ENCODE measurements at places on chromosomes 2 and 18.
A peak's percentile ranks its signal among the peaks of the same experiment; 100 is the strongest.

- no peak for DNase-seq
Measured at GRCh38 chr2:63866009-63866709, 24.5 kb downstream of the UGP2 start.

GRCh38 chr2:30487603-30488002 is 40.6 kb downstream of the LCLAT1 start:
- peak; percentile 11 for DNase-seq

DNA sequence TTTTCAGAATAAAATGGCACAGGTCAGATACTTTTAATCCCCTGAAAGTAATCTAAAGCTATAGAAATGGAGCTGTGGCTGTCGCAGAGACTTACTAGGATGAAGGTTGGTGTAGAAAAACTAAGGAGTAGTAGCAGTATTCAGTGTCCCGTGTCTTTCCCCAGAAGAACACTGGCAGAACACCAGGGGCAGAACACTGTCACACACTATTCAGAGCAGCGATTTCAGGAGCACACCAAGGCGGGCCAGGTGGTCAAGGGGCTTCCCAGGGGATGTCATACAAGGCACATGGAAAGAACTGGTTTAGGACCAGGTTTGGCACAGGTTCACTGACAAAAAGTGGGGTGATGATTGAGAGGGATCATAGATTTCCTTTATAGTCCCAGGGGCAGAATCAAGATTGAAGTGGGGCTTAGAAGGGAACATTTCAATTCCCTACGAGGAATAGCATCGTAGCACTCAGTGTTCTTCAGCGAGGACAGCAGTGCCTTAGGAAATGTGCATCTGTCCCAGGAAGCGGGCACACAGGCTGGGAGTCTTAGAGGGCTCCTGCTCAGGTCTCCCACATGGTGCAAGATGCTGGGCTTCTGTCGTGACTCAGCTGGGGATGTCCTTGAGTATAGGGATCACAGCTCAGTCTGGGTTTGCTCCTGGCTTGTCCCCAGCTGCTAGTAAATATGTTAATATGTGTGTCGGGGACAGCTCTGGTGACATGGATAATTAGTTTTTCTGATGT is 22.6 kb downstream of the BCL2L11 start:
- DNase-seq: no peak

- peak; percentile 15 for DNase-seq
Measured at GRCh38 chr18:60027397-60027796, 127.6 kb downstream of the PMAIP1 start.

GRCh38 chr2:23594460-23594825 is 209.5 kb downstream of the KLHL29 start:
- no peak for DNase-seq

GRCh38 chr2:200364620-200365019 is 58.1 kb downstream of the SPATS2L start:
- DNase-seq: peak; percentile 28

DNA sequence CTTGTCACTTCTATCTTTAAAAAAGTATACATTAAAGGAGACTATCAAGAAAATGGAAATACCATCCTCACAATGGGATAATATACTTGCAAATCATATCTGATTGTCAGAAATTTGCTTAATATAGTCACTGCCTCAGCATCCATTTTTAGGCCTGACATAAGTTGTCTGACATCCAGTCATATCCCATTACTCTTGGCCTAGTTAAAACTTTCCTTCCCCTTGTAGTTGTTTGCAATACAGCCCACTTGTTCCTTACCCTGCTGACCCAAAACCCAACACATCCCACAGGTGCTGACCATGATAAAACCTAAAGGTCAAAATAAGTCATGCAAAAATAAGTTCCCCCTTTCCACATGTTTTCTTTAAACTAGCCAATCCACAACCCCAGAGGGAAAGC is 3.6 kb upstream of the ARHGEF33 start:
- DNase-seq: no peak

- DNase-seq: peak; percentile 38
Measured at GRCh38 chr2:150981826-150982225, 279.8 kb downstream of the RBM43 start.

DNA sequence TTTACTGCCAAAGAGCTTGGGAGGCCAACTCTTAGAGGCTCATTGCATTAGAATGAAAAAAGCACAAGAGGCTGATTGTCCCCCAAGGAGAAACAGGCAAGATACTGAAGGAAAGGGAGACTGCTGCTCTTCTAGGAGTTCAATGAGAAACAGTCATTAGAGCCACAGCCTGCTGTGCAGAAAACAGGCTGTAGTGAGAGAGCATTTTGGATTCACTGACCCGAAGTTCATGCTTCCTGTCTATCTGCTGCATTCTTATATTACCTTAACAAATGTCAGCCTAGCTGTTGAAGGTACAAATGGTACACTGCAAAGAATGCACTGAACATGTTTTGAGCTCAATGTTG is 423.3 kb downstream of the SETBP1 start:
- DNase-seq: no peak

- DNase-seq: no peak
Measured at GRCh38 chr18:56097621-56098020, 509.6 kb upstream of the TCF4 start.

GRCh38 chr2:32246911-32247310 is 17.8 kb downstream of the NLRC4 start:
- DNase-seq: peak; percentile 4

GRCh38 chr2:44060990-44061389 is 65.2 kb upstream of the LRPPRC start:
- no peak for DNase-seq

DNA sequence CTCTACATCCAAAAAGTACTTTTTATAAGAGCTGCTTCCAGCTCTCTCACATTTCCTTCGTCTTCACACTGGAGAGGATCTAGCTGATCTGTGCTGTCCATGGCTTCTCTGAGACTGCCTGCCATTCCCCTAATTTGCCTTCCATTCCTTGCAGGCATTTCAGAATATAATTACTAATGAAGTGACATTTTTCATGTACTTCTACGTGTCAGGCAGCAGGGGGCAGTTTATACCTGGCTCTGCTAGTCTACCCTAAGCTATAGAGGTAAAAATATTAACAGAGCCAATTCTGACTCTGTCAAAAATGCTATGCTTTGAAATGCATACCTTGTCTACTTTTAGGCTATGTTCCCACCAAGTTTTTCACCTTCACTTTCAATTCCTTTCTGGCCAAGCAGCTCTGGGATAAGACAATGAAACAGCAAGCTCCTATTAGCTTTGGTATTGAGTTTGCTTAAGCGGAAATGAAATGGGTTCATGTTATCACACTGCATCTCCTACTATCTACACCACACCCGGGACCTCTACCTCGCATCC is 81.9 kb downstream of the MEP1B start:
- DNase-seq: peak; percentile 66

DNA sequence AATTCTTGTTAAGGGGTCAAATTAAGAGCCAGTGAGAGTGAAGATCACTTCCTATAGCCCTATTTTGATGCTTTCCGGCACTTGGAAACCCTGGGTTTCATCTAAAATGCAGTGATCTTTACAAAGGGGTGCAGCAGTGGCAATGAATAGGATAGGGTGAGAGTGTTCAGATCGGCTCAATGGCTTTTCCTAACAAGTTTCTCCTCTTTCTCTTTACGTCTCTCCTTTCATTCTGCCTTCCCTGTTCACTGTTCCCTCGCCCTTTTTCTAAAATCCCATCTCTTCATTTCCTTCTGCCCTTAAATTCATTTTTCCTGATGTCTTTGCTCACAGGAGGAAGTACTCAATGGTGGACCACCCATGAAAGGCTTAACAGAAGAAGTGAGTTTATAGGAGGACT is 86.0 kb downstream of the CTIF start:
- DNase-seq: no peak

GRCh38 chr2:98233941-98234340 is 112.3 kb upstream of the CNGA3 start:
- no peak for DNase-seq

DNA sequence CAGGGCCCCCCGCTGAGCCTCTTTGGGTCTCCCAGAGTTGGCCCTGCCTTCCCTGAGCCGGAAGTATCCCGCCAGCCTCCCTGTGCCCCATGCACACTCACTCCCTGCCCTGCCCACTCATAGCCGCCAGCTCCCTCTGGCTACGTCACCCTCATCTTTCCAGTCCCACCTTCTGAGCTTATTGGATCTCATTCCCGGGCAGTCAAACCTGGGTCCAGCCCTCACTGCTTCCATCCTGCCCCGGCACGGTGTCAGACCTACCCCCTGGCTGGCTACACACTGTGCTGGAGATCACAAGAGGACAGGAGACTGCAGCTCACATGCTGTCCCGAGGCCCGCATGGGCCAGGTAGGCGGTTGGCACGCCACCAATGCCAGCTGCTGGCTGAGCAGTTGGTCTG is 147.2 kb downstream of the ASB1 start:
- DNase-seq: no peak

DNA sequence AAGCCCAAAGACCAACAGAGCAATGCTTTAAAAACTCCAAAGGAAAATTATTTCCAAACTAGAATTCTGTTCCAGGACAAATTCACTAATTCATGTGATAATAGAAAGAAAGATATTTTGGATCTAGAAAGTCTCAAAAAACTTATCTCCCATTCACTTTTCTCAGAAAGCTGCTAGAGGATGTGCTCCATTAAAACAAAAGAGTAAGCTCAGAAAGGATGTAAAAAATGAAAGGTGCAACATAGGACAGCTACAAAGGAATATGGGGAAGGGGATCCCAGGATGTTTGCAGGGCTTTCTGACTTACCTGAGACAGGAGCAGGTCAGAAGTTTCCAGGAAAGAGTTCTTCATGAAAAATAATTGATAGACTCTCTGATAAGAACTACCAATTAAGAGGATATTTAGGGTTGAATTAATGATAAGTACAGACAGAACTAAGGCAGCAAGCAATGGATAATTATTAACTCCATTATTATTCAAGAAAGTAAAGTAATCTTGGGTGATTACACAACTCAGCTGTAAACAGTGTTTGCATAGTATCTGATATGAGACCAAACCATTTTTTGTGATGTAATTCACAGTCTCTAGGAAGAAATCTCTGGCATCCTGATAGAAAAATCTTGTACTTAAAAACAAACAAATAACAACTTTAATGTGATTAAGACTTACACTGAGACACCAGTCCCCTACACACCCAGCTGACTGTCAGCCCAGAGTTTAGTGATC is 20.9 kb downstream of the LYG1 start:
- no peak for DNase-seq

- DNase-seq: peak; percentile 4
Measured at GRCh38 chr18:79720359-79720733, 40.7 kb downstream of the CTDP1 start.

DNA sequence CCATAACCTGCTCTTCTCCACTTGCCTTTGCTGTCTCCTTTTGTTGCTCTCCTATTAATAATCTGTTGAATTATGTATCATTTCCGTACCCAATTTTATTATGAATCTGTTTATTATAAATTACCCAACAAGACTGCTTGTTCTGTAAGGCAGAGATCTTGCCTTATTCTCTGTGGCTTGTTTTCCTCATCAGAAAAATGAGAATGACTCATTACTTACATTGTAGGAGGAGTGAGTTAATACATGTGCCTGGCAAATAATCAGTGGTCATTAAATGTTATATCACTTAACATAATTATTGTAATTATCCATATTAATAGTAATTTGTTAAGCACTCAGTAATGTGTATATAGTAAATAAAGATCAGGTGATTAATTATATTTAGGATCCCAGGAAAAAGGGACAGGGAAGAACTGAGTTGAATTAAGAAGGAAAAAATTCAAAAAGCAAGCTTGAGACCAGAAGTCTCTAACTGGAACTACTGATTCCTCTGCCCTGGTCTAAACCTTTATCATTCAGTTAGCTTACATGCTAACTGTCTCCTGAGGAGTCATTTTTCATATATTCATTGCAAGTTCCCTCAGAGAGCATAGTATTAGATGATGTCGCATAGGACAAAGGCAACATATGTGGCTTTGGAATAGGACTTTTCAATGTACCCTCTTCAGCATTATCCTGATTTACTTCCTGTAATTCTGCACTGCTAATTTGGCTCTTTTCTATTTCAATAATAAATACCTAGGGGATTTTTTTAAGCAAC is 335.7 kb downstream of the GALNT13 start:
- no peak for DNase-seq

DNA sequence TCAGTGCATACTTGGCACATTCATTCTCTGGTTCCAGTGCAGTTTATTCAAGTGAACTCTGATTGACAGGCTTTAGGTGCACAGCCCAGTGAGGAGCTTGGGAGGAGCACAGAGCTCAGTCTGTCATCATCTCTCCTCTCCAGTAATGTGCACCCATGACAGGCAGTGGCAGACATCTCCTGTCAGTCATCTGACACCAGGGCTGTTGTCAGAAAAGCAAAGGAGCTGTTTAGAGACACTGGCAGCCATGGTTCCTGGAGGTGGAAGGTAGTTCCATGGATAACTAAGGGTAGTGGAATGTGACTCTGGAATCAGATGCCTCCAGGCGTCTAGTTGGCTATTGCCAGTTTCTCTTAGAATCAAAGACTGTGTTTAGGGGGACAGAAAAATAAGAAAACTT is 308.8 kb downstream of the DCDC2C start:
- no peak for DNase-seq

DNA sequence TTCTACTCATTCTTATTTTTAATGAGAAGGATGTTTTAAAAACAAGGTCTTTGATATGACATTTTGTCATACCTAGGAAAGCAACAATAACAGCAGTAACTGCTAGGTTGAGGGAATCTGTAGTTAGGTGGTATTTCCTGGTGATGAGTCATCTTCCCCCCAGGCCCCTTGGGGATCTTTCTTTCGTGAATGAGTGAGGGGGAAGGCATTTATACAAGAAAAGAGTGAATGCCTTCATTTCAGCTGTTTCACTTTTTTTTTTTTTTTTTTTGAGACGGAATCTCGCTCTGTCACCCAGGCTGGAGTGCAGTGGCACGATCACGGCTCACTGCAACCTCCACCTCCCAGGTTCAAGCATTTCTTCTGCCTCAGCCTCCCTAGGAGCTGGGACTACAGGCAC is 108.6 kb downstream of the MAP4K4 start:
- peak; percentile 80 for DNase-seq

DNA sequence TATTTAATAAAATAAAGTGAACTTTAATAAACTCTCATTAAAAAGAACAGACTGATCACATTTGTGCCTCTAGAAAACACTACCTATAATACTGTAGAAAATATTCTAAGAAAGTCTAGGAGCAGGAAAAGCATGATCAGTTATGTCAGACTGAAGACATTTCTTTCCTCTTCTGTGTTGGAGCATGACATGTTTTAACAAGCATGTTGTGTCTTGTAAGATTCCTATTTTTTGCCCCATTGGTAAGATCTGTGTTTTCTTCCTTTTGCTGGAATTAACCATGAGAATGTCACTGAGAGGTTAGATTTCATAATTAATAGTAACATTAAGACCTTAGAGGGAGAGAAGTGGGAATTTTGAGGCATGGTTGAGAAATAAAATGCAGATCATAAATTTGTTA is 27.7 kb downstream of the LAMA3 start:
- DNase-seq: no peak

DNA sequence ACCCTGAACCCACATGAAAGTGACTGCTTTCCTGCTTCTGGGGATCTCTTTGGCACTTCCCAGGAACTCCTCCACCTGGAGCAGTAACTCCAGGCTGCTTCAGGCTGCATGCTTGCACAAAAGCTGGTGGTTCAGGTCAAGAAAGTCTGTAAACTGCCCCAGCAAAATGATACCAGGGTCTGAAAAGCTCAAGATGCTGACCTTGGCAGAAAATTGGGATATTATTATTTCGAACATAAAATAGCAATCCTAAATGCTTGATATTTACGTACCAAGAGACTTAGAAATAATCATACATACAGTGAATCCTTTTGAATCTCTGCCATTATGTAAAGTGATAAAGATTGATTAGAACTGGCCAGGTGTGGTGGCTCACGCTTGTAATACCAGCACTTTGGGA is 674.3 kb downstream of the ERBB4 start:
- no peak for DNase-seq

- no peak for DNase-seq
Measured at GRCh38 chr18:58272209-58272608, 228.2 kb downstream of the NEDD4L start.

- no peak for DNase-seq
Measured at GRCh38 chr2:53429901-53430300, 337.7 kb upstream of the CHAC2 start.

Data from kidney tubule cell (primary cell).